Stimulated activated CD4-positive, alpha-beta T cell treated with anti-CD3 and anti-CD28 coated beads, Interleukin-15, amount 100 ng/mL, for 1 hour (primary cell): ENCODE measurements at places on chromosomes 5 and 9.

GRCh38 chr5:91357806-91358205 lies 25.3 kb downstream of the ARRDC3 start:
- no peak for DNase-seq

DNA sequence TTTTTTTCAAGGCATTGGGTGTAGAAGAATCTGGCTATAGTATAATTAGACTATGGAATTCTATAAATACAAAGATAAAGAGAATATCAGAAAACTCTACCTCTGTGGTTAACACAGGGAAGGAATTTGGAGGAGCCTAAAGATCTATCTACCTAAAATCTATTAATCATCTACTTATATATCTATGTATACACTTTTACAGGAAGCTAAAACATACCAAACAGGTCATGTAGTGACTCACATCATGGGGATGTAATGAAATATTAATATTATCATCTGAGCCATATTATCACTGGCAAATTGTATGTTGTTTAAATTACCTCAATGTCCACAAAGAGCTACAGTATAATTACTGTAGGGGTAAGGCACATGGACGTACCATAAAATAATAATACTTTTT lies 1748.2 kb downstream of the EFNA5 start:
- no peak for DNase-seq

DNA sequence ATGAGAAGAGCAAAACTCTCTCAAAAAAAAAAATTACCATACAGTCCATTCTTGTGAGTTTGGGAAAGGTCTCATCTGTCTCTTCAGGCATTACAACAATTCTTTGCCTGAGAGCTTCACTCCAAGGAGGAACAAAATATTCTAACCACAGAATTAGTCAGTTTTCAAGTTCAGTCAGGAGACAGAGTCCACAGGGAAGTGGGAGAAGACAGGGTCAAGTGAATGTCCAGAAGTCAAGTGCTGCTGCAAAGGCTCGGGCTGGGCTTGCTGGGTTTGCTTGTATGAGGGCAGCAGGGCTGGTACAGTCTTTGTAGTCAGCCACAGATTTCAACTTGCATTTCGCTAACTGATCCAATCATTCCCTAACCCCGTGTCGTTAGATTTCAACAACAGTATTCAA lies 17.6 kb upstream of the HEXB start:
- DNase-seq: no peak

DNA sequence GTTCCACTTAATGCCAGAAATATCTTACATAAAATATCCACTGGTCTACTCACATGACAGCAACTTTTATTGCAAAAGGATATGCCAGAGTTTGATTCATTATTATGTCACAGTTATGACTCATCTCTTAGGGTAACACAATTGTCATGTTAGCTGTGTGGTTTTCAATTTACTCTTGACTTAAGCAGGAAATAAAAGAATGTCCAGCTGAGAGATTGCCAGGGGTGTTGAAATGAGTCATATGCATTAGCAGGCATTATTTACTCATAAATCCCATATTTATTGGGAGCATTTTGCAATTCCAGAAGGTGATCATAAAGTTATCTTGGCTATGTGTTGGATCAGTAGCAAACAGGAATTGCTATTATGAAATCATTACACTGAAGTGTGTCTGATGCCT lies 1164.6 kb upstream of the CDH18 start:
- no peak for DNase-seq

- no peak for DNase-seq
Observed at GRCh38 chr5:14906628-14907027, 35.0 kb upstream of the ANKH start.

GRCh38 chr5:148805326-148806290 lies 20.8 kb upstream of the ADRB2 start:
- no peak for DNase-seq

- no peak for DNase-seq
Observed at GRCh38 chr5:177124486-177124991, 9.0 kb upstream of the NSD1 start.

DNA sequence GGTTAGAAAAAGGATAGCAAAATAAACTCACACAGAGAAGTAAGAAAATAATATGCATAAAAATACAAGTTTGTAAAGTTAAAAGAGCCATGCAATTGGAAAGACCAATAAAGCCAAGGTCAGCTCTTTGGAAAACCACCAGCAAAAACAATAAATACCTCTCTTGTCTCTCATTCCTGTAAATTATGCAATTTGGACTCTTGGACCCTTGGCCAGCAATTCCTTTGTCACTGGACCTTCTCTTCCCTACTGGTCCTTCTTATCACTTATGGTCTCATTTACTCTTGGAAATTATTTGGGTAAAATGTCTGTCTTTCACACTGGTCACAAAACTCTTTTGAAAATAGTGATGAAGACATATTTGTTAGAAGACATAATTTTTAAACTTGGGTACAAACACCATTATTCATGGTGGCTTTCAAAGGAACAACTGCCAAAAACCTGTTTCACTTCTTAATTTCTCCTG lies 379.5 kb downstream of the TMEM232 start:
- no peak for DNase-seq

GRCh38 chr5:124941051-124942049 lies 194.9 kb upstream of the ZNF608 start:
- DNase-seq: no peak

GRCh38 chr5:598564-598890 lies 13.6 kb upstream of the CEP72 start:
- no peak for DNase-seq

- DNase-seq: no peak
Observed at GRCh38 chr5:107781451-107781850, 110.7 kb upstream of the EFNA5 start.
